ENCODE measurements at places on chromosomes 4 and X. TPM values are rescaled to one million over a fixed set of nuclear protein-coding genes. Genes with fewer than 3 reads are reported as not detected.

Gene ERVMER34-1
- total RNA-seq, result not detected

Gene FHDC1
- total RNA-seq, result 0.07 TPM

Gene TRPC5OS
- 0.22 TPM for total RNA-seq

Gene IQCM
- total RNA-seq, result not detected

- no peak for DNase-seq
Observed at GRCh38 chr4:96162636-96163035, 322.7 kb downstream of the PDHA2 start.

DNA sequence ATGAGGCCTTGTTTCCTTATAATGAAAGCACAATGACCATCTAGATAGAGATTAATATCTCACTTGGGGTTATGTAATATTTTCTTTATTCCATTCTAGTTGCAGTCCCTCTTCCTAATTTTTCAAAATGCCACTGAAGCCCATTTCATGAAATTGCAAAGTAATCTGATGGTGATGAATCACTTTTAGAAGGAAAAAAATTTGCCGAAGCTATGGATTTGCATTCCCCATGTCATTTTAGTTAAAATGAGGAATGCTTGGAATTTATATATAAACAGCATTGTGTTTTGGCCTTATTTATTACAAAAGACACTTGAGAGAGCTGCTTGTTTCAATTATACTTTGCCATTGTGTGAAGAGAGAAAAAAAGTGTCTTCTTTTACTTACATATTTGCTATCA lies 241.7 kb upstream of the TEX13A start:
- no peak for DNase-seq

DNA sequence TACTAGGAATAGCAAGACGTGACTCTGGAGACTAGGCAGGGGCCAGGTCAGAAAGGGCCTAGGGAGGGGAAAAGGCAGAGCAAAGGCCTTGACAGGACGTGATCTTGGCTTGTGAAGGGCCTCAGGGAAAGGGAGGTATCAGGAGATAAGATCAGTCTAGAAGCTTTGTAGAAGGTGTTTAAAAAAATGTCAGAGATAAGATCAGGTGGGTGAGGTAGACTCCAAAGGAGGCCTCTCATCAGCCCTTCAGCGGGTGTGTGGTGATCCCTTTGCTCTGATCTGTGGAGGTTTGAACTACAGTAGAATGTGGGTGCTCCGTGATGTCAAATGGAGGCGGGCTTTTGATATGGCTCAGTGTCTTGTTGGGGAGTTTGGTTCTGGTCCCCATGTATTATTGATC lies 78.8 kb upstream of the PRPS1 start:
- no peak for DNase-seq

GRCh38 chr4:3832536-3833220 lies 66.5 kb downstream of the ADRA2C start:
- no peak for DNase-seq

GRCh38 chr4:41887821-41888686 lies 47.2 kb upstream of the TMEM33 start:
- peak; percentile 82 for DNase-seq

- DNase-seq, result no peak
Observed at GRCh38 chr4:20391198-20391597, 139.5 kb downstream of the SLIT2 start.

GRCh38 chr4:138013625-138014024 lies 228.5 kb downstream of the SLC7A11 start:
- DNase-seq, result no peak

DNA sequence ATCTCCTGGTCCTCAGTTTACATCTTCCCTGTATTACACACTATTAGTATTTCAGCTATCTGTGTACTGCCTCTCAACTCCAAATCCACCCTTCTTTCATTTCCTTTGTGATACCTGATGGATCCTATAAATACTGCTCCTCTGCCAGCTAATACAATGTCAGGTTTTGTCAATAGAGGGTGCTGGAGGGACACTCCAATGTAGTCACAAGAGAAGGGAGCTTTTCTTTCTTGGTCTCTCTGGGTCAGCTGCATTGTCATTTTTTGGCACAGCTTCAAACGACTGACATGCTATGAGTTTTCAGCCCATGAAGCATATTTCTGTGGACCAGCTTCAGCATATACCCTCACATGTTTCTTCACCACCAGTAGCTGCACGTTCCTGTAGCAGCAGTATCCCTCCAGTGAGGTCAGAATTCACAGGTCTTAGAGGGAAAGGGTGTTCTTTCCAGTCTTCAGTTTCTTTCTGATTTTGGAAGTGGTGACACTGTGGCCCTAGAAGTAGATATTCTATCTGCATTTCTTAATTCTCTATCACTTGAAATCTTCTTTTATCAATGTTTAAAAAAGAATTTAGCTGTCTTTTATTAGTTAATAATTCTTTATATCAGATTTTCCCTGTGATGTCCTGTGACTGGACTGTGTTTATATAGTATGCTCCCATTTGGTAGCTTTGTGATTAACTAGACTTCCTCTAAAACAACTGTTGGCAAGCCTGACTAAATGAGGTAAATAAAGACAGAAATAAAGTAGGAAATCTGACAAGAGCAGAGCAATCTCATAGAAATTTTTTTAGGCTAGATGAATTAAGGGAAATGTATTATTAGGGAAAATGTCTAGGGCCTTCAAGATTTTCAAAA lies 60.6 kb downstream of the GABRA2 start:
- peak; percentile 72 for DNase-seq
